Fibroblast of upper back skin (primary cell): ENCODE measurements at places on chromosomes 2 and 18.

GRCh38 chr2:11365096-11365879 is 20.9 kb upstream of the ROCK2 start:
- no peak for DNase-seq

- DNase-seq: no peak
Measured at GRCh38 chr2:231664727-231665126, 43.6 kb upstream of the PTMA start.

DNA sequence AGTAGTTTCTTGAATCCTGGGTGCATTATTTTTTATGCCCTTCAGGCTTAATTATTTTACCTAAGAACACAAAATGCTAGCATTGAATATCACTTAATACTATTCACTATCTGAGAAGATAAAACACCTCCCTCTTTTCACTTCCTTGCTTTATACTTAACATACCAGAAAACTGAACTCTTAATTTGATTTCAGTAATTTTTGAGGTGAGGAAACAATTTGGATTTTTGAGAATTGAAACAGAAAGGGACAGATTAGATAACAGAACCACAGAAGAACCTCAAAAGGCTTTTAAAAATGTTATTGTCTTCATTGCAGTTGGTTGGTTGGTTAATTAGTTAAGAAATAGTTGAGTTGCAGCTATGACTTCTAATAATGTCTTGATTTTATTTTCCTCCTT is 69.5 kb downstream of the GPD2 start:
- no peak for DNase-seq

- peak; percentile 36 for DNase-seq
Measured at GRCh38 chr2:135818937-135819610, 17.9 kb downstream of the LCT start.

GRCh38 chr2:144937910-144938709 is 418.2 kb upstream of the ZEB2 start:
- DNase-seq: peak; percentile 85

DNA sequence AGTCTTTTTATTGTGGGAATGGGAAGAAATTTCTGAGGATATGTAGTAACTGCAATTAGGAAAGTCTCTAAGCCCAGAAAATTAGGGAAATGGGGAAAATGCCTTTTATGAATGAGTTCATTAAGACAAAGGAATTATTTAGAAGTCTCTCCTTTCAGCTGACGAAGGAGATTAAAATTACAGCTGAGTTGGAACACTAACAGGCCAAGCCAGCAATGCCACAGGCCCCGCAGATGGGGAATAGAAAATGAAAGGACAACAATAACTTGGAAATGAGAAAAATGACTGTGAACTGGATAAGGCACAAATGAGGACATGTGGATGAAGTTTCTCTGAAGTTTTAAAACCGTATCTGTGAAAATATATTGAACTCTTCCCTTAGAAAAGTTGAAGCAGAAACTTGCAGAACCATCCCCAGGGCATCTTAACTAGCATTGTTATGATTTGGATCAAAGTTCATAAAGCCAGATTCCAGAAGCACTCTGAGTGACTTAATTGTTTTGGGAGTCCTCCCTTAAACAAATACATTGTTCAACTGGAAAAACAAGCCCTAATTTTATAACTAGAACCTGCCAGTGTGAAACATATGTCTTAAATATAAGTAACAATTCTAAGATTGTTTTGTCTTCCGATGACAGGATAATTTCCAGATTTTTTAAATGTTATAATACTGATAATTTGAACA is 51.3 kb downstream of the C2orf76 start:
- DNase-seq: no peak

DNA sequence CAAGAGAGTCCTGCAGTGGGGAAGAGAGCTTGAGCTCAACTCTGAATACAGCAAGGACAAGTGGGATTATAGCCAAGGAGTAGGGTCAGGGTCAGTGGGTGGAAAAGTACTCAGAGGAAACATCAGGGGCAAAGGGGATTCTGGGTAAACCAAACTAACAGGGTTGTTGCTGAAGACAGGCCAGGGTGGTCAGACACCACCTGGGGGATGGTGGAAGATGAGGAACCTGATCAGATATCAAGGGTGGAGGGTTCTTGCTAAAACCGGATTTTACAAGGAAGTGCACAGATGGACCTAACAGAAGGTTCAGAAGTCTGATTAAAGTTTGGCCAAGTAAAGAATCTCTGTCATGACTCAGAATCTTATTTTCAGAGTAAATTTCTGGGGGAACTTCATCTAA is 16.5 kb downstream of the OSBPL1A start:
- no peak for DNase-seq

GRCh38 chr2:28582152-28582551 is 86.3 kb downstream of the PLB1 start:
- DNase-seq: no peak

GRCh38 chr18:12904012-12904516 is 20.0 kb upstream of the PTPN2 start:
- DNase-seq: no peak

DNA sequence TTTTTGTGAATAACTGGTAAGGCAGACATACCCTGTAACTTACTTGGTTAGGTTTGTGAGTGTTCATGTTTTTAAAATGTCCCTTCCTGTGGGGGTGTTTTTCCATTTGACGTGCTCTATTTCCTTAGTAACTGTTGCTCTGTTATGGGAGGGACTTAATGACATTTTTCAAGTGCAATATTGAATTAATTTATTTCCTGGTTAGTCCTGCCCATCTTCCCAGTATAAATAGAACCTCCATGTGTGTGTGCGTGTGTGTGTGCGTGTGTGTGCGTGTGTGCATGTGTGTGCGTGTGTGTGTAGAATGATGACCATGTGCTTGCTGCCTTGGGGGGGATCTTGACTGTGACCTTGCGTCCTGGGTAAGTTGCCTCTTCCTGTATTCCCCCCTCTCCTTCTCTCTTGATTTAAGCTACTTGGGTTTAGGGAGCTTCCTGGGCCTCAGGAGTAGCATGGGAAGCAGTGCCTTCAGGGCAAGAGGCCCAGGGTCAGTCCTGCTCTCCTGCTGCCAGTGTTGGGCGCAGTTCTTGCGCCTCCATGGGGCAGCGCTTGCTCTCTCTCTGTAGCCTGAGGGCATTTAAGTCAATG is 163.9 kb downstream of the LDLRAD4 start:
- DNase-seq: peak; percentile 55

GRCh38 chr2:8000870-8001269 is 681.0 kb upstream of the ID2 start:
- no peak for DNase-seq

- no peak for DNase-seq
Measured at GRCh38 chr2:28587526-28588291, 91.8 kb downstream of the PLB1 start.

DNA sequence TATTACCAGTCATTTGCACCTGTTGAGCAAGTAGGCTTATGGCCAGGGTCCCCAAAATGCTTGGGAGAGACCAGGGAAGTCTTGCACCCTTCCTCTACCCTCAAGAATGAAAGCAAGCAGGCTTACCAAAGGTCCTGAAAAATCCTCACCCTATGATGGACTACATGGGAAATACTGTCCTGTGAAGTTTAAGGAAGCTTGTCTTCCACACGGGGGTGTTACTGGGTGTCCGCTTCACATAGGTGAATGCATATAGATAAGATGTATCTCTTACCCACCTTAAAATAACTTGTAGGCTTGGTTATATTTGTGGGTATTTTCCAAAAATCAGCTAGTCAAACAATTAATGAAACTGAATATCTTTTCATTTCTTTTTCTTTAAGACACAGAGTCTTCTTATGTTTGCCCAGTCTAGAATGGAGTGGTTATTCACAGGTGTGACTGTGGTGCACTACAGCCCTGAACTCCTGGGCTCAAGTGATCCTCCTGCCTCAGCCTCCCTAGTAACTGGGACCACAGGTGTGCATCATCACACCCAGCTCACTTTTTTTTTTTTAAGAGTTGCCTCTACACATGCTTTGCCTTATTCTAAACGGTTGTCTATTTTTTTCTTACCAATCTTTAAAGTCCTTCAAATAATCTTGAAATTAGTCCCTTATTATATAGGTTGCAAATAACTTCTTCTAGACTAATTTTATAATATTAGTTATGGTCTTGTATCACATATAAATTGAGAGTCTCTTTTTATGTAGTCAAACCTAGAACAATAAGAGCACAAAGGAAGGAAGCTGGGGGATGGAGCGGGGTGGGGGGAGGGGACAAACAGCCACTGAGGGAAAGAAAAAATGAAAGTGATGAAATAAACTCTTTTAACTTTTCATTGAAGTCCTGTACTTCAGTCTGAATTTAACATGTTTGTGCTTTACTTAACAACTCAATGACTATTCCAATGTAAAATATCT is 49.0 kb downstream of the CERKL start:
- DNase-seq: no peak

- DNase-seq: no peak
Measured at GRCh38 chr2:86336675-86337243, 667 bp downstream of the REEP1 start.

- DNase-seq: no peak
Measured at GRCh38 chr18:29928081-29928480, 1114.5 kb downstream of the DSC3 start.

- DNase-seq: no peak
Measured at GRCh38 chr2:230893841-230894781, 29.4 kb downstream of the ITM2C start.

DNA sequence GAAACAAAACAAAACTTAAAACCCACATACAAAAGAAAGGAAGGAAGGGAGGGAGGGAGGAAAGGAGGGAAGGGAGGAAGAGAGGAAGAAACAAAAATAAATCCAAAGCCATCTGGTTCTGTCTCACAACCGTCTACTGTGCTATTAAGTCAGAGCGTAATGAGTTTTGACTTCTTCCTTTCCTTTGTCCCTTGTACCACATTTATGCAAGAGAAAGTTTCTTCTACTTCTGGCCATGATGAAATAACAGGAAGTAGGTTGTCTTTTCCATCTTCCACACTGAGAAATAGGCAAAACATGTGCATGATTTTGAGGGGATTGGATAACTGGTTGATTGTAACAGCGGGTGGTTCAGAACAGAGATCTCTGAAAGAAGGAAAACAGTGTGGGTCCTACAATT is 121.4 kb downstream of the CTAGE1 start:
- no peak for DNase-seq

DNA sequence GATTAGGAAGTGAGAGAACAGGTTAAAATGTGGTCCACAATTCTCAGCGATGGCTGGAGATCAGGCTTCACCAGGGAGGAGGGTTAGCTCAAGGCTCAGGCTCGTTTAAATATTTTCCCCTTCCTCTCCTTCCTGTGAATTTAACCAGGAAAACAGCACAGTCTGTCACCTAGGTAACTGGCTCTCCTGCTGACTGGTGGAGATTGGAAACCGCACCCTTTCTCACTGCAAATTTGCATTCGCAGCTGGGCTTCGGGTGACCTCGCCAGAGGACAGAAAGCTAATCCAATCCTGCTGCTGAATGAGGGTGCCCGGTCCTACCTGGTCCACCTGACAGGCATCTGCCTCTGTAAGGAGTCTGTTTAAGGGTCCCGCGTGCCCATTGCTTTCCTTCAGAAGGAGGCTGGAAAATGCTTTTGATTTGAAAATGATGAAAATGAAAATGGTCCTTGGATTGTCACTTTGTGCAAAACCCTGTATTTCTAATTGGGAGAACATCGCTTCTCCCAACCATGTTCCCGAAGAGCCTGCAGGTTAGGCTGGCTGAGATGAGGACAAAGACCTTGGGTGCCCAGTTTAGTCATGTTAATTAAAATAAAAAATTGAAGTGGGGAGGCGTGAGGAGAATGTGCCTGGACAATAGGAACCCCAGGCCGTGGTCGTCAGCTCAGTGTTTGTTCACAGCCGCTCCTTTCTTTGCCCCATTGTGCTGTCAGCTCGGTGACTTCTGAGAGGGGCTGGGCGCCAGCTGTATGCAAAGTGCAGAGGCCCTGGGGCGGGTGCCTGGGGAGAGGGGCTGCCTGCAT is 43.4 kb upstream of the MTCL1 start:
- peak; percentile 37 for DNase-seq

DNA sequence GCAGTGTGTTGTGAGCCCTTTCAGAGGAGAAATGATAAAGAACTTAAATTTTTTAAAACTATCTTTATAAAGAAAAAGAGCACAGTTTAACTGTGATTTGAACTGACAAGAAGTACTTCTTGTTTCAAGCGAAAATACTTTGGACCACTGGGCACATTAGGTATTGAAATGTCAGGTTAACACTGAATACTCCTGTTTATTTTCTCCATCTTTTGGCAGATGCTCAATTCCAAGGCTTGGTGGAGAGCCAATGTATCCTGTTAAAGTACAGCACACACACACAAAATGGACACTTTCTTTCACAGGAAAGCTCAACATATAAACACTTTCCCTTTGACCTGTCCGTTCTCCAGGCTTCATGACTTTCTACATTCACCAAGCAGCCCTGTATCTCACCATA is 32.6 kb upstream of the SP3 start:
- DNase-seq: peak; percentile 29

GRCh38 chr2:201786471-201786870 is 5.7 kb upstream of the ALS2 start:
- no peak for DNase-seq

- peak; percentile 52 for DNase-seq
Measured at GRCh38 chr2:175030380-175031271, 25.4 kb upstream of the CHN1 start.

DNA sequence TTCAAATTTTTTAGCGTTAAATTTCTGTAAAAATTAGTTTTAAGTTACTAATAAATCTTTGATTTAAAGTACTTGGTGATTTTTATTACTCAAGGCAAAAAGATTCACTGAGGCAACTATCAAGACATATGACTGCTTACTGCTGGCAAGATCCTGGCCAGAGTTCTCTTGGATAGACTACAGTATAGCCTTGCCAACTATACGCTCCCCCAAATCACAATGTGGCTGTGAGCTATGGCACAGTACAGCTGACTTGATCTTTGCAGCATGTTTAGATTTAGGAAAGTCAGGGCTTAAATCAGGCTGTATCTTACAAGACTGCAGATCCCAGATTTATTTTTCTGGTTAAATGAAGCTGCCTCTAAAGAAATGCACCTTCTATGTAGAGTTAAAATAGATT is 26.5 kb downstream of the MSTN start:
- no peak for DNase-seq

GRCh38 chr2:137521653-137522619 is 442.3 kb upstream of the HNMT start:
- no peak for DNase-seq

- DNase-seq: no peak
Measured at GRCh38 chr2:238151628-238152235, 7.0 kb upstream of the ERFE start.

- peak; percentile 66 for DNase-seq
Measured at GRCh38 chr18:55510809-55511208, 77.2 kb downstream of the TCF4 start.

DNA sequence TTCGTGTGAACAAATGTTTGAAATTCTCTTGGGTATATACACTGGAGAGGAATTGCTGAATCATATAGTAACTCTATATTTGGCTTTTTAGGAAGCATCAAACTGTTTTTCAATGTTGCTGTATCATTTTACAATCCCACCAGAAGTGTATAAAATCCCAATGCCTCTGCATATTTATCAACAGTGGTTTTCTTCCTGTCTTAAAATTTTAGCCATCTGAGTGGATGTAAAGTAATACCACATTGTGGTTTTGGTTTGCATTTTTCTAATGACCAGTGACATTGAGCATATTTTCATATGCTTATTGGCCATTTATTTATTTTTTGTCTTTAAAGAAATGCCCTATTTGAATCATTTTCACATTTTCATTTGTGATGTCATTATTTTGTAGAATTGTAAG is 22.8 kb upstream of the LRP1B start:
- peak; percentile 13 for DNase-seq
